ENCODE measurements at places on chromosomes 5 and 9.

DNA sequence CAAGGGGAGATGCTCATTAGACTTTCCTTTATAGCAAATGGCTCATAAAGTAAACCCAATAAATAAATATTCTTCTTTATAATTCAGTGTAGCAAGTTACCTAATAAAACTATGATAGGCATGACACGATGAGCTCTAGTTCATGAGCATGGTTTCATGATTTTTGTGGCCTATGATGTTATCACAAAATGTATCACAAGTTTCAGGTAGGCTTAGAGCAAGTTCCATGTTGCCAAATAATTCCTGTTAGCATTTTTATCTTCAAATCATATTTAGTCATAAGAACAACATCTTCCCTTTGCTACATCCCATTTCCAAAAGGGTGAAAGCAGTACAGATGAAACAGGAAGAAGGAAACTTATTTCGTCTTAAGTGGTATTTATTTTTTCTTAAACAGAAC, 200.2 kb downstream of the ENC1 start:
- DNase-seq = no peak

DNA sequence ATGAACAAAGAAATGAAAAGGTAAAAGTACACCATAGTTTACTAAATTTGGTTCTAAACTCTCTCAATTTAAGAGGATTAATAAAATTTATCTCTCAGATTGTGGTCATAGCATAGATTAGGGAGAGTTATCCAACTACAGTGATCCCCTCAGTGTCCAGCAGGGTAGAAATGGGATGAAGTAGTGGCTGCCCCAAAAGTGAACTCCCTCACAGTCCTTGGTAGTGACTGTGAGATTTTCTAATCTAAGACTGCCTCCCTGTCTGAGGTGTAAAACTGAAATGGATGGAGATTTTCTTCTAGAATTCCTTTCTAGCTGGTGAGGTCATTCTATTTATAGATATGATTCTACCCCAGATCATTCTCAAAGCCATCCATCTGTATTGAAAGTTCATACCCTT, 455.5 kb downstream of the ACTL7B start:
- DNase-seq = no peak

- DNase-seq = no peak
Measured at GRCh38 chr5:3958389-3958788, 362.8 kb downstream of the IRX1 start.

DNA sequence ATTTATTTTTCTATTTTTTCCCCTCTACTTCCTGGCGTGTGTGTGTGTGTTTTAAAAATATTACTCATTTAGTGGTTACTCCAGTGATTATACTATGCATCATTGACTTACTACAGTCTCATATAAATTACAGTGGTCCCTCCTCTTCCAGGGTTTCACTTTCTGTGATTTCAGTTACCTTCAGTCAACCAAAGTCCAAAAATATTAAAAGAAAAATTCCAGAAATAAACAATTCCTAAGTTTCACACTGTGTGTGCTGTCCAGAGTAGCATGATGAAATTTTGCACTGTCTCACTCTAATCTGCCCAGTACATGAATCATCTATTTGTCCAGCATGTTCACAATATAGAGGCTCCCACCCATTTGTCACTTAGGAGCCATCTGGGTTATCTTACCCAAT, 47.4 kb upstream of the CCDC112 start:
- no peak for DNase-seq
